H7 (cell line): ENCODE measurements at places on chromosomes 11 and 22. TPM values are rescaled to one million over a fixed set of nuclear protein-coding genes. Genes with fewer than 3 reads are reported as not detected.

Gene SYT13
- total RNA-seq = 6.1 and 9.6 TPM in 2 replicates

- DNase-seq = no peak
These were observed 33.2 kb downstream of the BTBD10 start for GRCh38 chr11:13429836-13430235.

- no peak for DNase-seq
These were observed 104.8 kb downstream of the LDLRAD3 start for GRCh38 chr11:36048496-36049247.

- no peak for DNase-seq
These were observed 31.5 kb downstream of the C2CD3 start for GRCh38 chr11:74139151-74139918.

DNA sequence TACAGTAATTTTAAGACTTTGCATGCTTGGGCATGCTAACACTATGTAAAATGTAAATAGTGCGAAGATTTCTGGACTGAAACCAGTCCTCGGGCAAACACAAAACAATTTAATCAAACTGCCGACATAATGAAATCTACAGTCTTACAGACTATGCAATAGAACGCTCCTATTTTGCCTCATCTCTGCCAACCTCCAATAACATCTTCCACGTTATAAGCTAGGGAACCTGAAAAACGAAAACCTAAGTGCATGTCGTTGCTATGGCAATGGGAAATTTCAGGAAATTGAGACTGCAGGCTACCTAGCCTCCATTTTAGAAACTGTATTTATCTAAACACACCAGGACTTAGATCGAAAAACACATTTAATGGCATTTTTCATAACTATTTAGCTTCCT is 1.1 kb downstream of the CSTF3 start:
- no peak for DNase-seq

GRCh38 chr11:2166091-2166851 is 5.3 kb upstream of the INS start:
- peak; percentile 95 for DNase-seq

DNA sequence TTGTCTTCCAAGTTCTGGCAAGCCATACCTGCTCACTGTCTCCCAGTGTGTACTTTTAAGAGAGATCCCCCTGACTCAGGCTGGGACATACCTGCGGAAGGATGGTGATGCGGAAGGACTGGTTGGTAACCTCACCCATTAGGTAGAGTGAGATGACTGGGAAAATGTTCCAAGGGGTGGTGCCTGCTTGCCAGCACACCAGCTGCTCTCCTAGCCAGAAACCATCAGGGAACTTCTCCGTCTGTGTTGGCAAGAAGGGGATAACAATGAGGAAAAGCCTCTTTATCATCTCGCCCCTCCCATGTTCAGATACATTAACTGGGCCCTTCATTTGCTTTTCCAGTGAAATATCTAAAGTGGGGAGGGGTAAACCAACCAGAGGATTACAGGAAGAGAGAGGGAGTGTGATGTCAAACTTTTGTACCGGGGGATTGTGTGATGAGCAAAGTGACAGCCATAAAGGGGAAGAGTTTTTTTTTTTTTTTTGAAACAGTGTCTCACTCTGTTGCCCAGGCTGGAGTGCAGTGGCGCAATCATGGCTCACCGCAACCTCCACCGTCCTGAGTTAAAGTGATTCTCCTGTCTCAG is at the start of gene BACE1-AS:
Gene BACE1-AS (plus strand): TSS at position 538 of the 588 bp plus-strand sequence.
- no peak for DNase-seq

DNA sequence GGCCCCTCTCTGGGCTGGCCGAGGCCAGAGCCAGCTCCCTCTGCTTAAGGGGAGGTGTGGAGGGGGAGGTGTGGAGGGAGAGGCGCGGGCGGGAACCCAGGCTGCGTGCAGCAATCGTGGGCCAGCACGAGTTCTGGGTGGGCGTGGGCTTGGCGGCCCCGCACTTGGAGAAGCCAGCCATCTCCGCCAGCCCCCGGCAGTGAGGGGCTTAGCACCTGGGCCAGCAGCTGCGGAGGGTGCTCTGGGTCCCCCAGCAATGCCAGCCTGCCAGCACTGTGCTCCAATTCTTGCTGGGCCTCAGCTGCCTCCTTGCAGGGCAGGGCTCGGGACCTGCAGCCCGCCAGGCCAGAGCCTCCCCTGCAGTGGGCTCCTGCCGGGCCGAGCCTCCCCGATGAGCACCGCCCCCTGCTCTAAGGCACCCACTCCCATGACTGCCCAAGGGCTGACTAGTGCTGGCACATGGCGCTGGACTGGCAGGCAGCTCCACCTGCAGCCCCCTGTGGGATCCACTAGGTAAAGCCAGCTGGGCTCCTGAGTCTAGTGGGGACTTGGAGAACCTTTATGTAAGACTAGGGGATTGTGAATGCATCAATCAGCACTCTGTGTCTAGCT is 96.7 kb upstream of the OR9G4 start:
- DNase-seq = no peak

DNA sequence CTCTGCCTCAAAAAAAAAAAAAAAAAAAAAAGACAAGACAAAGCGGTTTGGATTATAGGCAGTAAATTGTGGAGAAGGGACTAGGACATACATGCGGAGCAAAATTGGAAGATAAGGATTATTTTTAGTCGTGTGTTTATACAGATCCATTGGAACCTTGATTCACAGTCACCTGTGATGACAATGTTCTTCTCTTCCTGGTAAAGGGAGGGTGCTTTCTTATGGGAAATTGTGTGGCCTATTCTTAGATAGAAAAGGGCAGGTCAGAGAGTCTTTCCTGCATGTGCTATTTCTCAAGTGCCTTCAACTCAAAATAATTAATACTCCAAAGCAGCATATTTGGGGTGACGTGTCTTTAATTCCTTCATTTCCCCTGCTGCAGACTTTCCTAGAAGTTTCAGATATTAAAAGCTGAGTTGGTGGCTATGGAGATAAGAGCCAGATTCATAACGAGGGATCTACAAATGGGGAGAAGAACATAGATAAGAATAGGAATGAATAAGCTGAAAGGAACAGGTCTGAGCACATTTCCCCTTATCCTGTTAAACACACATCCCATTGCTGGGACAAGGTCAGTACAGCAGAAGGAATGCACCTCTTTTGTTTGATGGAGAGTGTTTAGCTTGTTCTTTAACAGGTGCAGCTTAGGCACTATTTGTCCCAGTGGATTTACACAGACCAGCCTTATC is 22.5 kb downstream of the GSTT2B start:
- peak; percentile 21 for DNase-seq

Gene CDC45
- total RNA-seq = 35.8 and 36.8 TPM in 2 replicates

- peak; percentile 62 for DNase-seq
These were observed 33.0 kb downstream of the SERGEF start for GRCh38 chr11:17979770-17980371.

Gene RASSF10
- 2.1 and 4.8 TPM in 2 replicates for total RNA-seq
